AG10803 (cell line): ENCODE measurements at places on chromosomes 12 and 14.

GRCh38 chr14:30221546-30221945, 293.9 kb upstream of the PRKD1 start:
- no peak for DNase-seq

- DNase-seq = no peak
These were observed 145.6 kb downstream of the DYRK2 start for GRCh38 chr12:67794161-67794560.

DNA sequence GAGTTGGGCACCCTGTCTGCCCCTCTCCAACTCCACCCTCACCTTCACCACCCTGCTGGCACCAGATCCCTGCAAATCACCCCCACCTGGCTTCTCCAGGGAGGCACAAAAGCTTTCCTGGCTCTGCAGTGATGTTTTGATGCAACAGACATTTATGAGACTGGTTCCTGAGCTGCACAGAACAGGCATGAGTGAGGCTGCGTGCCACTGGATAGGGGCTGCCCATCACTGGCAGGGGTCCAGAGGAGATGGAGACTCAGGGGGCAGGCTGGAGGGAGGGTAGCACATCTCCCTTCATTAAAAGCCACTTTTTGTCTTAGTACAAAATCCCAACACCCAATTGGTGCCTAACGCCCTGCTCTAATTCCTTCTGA, 17.3 kb upstream of the ZDHHC22 start:
- DNase-seq = no peak

GRCh38 chr12:10829994-10830393, 3.8 kb upstream of the TAS2R10 start:
- peak; percentile 51 for DNase-seq

- DNase-seq = no peak
These were observed 332.0 kb downstream of the MED13L start for GRCh38 chr12:115945491-115945885.

- DNase-seq = peak; percentile 16
These were observed 214.1 kb upstream of the FLRT2 start for GRCh38 chr14:85315733-85316290.

DNA sequence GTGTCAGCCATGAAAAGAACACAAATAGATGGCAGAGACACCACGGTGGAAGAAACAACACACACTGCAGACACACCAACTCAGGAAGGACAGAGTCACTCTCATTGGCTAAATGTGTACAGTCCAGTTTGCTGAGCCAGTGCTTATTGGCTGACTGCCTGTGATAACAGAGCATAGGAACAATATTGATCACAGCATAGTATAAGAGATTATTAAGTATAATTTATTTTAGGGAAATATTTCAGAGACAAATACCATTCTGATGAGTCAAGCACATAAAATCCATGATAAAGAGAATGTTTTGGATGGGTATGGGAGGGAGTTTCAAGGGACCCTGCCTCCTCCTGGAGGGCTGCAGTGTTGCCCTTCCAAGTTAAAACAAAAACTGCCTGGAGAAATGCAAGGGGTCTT, 50.9 kb downstream of the BTG1 start:
- DNase-seq = peak; percentile 15

DNA sequence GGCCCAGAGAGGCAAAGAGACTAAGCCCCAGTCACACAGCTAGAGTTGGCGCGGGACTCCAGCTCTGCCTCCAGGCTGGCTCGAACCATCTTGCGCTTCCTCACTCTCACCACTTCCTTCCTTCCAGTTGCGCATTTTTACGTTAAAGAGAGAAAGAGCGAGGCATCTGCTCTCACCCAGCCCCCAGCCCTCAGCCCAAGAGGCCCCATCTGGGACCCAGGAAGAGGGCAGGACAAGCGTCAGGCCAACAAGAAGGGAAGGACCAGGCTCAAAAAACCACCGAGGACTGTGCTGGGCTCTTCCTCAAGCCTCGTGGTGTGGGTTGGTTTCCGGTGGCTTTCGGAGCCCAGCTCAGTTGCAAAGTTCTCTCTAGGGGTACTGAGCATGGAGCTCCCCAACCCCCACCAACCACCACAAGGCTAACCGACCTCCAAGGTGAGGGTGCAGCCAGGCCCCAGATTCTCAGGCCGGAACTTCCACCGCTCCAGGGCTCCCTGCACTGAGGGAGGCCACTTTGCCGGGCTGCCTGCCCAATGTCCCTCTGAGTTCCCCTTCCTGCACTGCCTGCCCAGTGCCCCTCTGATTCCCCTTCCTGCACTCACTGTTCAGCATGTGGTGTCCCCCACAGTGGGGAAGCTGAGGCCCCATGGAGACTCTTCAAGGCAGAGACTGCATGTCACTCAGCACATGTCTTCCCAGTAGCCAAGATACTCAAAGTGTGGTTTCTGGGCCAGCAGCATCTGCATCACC, 35.9 kb downstream of the TESC start:
- no peak for DNase-seq

DNA sequence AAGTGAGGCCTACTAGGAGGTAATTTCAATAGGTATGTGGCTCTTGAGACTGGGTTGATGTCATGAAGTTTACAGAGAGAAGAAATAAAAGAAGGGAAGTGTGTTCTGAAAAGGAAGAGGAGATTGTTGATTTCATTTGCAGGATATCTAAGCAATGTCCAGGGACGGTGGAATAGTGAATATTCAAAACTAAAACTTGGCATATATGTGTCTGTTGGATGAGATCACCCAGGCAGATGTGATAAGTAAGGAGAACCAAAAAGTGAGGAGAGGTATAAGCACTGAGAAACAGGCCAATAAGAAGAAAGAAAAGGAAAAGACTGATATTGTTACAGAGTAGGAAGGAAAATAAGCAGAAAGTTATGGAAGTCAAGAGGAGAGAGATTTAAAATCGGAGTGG, 255.6 kb downstream of the PDZRN4 start:
- no peak for DNase-seq

- DNase-seq = peak; percentile 2
These were observed 56.3 kb downstream of the TMEM121 start for GRCh38 chr14:105582639-105583038.

GRCh38 chr12:22169376-22169775, 123.4 kb downstream of the CMAS start:
- DNase-seq = no peak

GRCh38 chr14:73025544-73025943, 1.4 kb downstream of the ZFYVE1 start:
- peak; percentile 41 for DNase-seq

DNA sequence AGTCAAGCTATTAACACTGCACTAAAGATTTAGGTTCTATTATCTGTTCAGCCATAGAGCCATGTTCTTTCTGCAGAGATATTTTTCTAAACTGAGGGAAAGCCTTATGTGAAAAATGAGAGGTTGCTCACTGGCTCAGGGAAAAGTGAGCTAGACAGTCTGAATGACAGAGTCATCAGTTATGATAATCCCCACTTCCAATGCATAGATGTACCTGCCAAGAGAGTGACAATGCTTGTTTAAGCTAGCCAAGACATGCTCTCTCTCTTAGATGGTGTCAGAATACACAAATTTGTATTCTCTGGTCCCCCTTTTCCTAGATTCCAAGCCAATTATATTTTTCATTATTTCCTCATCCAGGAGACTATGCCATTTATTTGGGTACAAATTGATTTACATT, 176.9 kb upstream of the FRMD6 start:
- no peak for DNase-seq

GRCh38 chr14:72451054-72451972, 442.6 kb downstream of the DPF3 start:
- peak; percentile 7 for DNase-seq

DNA sequence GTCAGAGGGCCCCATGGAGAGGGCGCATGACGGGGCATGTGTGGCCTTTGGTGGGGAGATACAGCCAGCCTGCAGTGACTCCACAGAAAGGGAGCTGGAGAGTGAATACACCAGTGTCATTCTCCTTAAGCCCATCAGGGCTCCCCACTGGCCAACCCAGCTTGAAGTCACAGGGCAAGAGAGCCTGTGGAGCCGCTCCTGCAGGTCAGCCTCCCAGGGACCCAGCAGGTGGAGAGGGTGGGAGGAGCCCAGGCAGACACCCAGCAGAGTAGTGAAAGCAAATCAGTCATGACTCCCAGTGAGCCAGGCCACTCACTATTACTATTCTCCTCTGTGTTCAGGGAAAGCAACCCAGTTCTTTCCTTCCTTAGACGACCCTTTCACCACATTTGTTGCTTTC, 110.0 kb upstream of the CPM start:
- no peak for DNase-seq

GRCh38 chr12:1916371-1917171, 1.9 kb downstream of the CACNA2D4 start:
- no peak for DNase-seq

GRCh38 chr12:19915392-19916195, 452.7 kb upstream of the PDE3A start:
- DNase-seq = peak; percentile 44

DNA sequence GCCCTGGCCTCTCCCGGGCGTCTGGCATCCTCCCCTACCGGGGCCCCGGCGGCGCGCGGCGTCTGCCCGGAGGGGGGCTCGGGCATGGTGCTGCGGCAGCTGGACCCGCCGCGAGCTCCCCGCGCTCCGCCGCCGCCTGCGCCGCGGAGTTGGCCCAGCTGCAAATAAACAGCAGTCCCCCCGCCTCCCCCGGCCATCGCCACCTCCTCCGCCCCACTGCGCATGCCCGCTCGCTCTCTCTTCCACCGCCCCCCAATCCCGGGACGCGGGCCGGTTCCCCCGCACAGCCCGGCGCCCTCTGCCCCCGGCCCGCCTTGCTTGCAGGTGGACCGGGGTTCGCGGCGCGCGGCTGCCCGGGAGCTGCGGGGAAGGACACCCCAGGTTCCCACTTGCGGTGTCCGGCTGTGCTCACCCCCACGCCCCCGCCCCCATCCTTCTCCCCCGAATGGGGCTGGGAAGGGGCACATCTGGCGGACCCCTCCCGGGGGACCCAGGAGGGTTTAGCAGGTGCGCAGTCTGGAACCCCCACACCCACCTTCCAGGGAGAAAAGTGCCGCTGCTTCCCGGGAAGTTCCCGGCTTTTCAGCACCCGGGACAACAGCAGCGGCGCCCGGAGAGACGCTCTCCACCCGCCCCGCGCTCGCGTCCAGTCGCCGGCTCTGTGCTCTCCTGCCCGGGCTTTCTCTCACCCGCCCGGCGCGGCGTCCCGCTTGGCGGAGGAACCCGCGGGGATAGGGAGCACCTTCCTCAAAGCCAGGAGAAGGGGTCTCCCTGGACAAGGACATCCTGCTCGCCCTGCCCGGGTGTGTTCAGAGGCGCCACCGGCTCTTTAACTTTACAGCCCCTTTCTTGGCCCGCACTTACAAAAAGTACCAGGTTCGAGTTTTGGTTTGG, at the start of gene TMTC1:
TMTC1 (minus strand) TSS at position 170 of the 894 bp plus-strand sequence. CDS start 191 bp downstream, outside the sequence.
- peak; percentile 20 for DNase-seq

- no peak for DNase-seq
These were observed 374.6 kb upstream of the SYT1 start for GRCh38 chr12:78489990-78490389.

DNA sequence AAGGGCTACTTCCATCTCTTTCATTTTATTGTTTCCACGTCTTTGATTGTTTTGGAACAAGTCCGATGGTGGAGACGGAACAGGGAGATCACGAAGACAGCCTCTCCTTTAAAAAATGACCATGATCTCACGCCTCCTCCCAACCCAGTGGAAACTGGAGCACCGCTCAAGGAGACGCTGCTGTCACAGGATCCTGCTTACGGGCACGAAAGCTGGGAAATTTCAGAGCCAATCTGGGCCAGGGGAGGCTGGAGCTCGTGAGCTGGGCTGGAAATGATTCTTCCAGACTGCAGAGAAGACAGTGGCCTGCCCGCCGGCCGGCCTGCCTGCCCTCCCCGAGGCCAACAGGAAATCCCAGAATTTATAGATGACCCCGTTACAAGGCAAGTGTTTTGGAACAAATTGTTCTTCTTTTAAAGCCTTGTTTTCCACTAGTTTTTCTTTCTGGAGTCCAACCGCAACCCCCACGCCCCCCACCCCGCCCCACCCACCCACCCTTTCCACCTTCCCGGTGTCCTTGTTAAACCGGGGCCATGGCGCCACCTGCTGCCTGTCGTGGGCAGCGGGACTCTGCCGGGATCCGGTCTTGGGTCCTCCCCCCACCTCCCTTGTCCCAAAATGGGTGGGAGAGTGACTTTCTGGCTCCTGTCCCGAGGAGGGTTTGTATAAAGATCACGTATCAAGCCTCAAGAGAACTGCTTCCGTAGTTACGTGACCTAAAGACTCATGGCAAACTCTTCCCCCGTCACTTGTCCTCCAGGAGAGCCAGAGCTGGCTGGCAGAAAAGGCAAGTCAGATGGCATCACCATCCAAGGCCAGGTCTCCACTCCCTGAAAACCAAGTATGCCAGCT, 40.3 kb downstream of the MAP1LC3B2 start:
- peak; percentile 72 for DNase-seq

DNA sequence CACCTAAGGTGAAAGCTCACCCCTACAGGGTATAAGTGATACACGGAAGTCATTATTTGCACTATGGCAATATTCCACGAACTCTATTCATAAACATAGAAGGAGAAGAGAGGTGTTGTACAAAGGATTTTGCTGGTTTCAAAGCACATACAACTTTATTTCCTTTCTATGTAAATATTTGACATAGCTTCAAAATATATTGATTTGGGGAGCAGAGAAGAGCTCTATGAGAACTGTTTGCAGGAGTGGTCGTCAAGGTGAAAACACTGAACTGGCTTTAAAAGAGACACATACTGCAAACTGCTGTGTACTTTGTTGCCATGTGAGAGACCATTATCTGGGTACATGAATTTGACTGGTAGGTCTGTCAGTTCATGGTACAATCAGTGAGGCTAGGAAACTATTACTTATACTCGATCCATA, 16.7 kb downstream of the CNIH1 start:
- DNase-seq = no peak

- DNase-seq = no peak
These were observed 77.9 kb downstream of the SPATA7 start for GRCh38 chr14:88463318-88463717.

DNA sequence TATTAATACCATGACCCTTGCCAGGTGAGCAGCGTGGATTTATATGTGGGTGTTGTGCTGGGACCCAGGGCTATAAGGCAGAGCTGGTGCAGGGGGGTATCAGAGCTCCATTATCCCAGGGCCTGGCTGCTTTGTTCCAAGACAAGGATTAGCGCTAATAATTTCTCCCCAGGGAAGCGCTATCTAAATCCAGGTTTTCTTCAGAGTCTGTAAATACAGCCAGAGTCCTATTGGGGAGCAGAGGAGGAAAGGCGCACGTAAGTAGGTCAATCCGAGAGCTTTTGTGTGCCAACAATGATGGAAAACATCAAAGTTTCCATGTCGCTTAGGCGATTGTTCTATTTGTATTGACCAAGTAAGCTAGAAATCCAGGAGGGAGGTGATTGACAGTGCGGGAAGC, 1009.7 kb downstream of the VRK1 start:
- no peak for DNase-seq

DNA sequence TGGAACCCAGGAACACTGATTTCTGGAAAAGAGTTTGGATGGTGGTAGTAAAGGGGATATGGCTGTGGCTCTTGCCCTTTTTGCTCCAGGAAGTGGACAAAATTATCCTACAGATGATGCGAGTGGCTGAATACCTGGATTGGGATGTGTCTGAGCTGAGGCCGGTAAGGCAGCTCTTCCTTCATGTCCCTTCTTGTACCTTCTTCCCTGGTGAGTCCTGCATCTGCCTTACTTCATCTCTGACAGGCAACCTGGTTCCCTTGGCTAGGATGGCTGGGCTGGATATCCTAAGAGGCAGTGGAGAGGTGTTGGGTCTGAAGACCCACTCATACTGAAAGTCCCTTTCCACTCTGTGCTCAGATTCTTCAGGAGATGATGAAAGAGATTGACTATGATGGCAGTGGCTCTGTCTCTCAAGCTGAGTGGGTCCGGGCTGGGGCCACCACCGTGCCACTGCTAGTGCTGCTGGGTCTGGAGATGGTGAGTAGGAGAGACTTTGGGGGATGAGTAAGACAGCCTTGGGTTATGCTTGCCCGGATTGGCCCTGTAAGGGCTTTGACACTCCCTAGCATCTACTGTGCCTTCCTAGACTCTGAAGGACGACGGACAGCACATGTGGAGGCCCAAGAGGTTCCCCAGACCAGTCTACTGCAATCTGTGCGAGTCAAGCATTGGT, 8.0 kb downstream of the DGKA start:
- no peak for DNase-seq
